ENCODE measurements at places on chromosomes 3 and 15.
A peak's percentile ranks its signal among the peaks of the same experiment; 100 is the strongest.

DNA sequence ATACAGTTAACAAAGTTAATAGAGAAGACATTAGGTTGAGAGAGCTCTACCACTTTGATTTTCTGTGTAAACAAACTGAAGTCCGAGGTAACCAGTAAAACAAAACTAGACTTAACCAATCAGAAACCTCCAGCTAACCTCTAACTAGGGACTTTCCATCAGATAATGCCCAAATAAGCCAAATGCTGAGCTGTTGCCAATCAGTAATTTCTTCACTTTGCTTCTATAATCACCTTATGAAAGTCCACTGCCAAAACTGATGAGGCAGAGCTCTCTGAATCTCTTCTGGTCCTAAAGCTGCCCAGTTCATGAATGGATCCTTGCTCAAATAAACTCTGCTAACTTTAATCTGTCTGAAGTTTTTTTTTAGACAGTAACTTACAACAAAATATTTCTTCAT, 448.0 kb upstream of the NECTIN3 start:
- DNase-seq, result no peak

GRCh38 chr3:124229420-124229819, 237.5 kb upstream of the ROPN1 start:
- peak; percentile 15 for DNase-seq

DNA sequence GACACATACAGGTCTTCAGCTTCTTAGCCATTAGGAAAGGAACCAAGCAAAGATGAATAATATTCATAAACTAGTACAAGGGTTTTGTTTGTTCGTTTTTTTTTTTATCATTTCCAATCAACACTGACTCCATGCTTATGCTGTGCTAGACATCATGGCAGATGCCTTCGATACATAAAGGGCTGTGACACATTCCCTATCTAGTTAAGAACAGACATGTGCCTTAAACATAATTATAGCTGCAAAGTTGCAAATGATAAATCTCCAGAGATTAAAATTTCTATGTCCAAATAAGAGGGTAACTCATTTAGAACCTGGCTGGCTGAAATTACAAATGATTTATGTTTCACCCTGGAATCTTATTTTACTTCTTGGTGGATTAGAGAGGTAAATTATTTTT, 386.4 kb downstream of the LSAMP start:
- DNase-seq, result no peak

GRCh38 chr3:141368925-141369794, 856 bp downstream of the ZBTB38 start:
- no peak for DNase-seq

DNA sequence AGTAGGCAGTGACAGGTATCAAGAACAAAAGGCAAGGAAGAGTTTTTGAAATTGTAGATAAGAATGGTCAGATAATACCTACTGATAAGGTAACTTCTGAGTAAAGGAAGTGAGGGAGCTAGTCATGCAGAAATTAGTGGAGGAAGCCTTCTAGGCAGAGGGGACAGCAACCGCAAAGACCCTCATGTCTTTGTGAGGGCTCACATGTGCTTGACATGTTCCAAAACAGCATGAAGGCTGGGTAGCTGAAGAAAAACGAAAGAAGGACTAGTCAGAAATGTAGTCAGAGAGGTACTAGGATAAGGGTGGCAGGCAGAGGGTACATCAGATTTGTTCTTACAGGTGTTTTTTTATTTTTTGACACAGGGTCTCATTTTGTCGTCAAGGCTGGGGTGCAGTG, 5.3 kb downstream of the SIN3A start:
- DNase-seq, result no peak

- DNase-seq, result no peak
These were observed 52.5 kb upstream of the OTOL1 start for GRCh38 chr3:161443921-161444693.

- DNase-seq, result no peak
These were observed 166.7 kb upstream of the PRICKLE2 start for GRCh38 chr3:64392001-64392400.

DNA sequence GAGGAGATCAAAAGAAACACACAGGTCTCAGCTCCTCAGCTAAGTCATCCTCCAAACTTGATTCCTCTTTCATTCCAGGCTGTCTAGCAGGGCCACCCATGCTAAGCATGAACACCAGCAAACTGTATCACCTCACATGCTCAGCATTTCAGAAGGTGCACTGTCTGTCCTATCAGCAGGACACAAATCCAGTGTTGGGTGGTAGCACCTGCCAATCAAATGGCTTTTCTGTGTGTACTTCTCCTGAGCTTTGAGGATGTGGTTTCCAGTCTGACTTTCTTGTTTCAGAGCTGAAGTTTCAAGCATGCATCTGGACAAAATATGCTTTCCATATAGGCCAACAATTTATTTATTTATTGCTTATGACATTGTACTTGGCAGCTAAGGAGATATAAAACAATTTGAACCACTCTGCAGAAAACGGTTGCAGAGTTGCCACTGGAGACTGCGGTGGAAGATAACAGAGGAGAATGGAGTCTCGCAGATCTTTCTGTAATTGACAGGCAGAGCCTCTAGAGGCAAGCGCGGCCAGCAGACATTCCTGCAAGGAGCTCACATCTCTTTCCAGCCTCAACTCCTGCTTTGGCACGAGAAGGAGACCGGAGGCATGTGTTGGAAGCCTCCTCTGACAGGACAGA, 167.1 kb upstream of the WNT5A start:
- no peak for DNase-seq

DNA sequence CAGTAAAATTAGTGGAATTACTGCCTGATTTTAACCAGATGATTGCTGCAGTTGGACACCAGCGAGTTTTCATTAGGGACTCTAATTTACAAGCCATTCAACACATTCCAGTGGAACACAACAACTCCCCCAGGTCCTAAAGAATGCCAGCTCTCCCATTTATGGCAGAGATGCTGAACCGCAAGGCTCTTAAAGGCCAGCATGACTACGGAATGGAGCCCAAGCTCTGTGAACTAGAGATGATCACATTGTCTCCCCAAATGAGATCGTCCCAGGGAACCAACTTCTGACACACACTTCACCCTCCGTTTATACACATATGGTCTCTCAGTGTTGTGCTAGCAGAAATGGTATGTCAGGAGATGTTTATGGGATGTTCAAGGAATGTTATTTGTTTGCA, 446.2 kb upstream of the NR2F2 start:
- DNase-seq, result no peak

DNA sequence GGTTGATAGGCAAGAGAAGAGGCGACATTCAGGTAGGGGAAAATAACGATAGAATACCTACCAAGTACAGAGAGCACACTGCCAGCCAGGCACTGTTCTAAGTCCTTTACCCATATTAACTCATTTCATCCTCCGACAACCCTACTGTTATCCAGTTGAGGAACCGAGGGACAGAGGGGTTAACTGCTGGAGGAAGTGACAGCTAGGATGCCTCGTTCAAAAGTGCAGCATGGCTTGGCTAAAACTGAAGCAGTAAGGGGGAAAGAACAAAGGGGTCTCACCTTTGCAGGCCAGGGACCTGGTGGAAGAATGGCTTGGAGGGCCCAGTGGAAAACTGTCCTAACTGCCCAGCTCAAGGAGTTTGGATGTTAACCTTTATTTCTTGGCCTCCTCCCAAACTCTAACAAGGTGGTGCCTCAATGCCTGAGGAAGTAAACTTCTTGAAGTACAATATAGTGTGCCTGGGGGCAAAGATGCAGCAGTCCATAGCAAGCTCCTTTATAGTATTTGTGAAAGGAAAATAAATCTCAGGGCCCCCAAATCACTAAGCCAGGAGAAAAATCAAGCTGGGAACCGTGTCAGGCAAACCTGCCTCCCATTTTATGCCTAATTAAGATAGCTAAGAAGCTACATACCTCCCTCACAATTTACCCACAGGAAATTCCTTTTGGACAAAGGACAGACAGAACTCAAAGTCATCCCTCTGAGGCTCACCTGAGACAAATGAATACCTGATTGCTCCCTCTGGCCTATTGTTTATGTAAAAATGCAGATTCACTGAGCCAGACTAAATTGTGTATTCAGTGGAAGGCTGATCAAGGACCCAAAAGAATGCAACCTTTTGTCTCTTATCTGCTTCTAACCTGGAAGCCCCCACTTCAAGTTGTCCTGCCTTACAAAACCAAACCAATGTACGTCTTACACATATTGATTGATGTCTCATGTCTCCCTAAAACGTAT, 1.6 kb upstream of the ITGB5 start:
- DNase-seq, result no peak

DNA sequence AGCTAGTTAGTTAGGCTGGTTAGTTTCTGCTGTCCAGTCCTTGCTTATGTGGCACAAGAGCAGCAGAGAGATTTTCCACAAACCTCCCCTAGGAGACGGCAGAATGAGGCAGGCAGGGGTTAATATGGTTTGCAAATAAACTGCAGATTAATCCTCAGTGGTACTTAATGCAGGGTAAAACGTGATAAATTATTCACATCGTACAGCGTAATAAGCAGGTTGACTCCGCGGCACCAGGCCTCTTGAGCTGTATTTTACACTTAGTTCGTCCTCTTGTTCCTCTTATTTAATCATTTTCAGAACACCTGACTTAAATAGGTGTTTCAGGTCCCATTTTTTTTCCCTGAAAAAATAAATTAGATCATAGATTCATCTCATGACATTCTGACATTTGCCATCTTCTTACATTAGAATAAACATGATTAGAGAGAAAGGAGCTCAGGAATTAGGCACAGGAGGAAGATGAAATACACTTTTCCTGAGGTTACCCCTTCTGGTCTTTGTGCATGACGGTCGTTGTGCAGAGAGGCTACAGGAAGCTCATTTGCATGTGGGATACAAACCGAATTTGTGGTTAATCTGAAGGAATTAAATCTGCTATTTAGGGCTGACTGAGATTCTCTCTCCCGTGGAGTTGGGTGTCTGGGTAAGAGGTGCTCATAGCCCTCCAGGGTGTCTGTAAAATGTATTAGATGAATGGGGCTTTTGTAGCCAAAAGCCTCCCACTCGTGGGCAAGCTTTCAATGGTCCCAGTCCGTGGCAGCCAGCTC, 27.1 kb upstream of the VPS8 start:
- DNase-seq, result no peak

DNA sequence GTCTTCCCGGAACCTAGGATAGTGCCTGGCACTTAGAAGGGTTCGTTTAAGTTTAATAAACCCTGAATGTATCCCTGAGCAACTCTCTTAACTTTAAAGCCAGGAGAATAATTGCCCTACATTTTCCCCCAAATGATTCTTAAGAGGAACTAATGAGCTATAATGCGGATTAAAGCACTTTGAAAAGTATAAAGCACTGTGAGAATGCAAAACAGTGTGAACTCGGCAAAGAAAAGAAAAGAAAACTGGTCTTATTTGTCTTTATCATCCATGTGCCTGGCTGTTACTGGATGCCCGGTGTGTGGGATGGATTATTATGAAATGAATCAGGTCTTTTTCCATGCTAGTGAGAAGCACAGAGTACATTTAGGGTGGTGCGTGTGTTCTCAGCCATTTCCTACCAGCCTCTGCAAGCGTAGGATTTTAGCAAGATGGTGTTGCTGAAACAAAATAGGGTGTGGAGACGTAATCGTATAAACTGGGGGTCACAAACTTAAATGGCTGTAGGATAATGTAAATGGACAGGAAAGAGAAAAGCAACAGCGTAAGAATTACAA, 983 bp downstream of the KBTBD12 start:
- no peak for DNase-seq

- peak; percentile 24 for DNase-seq
These were observed 252.7 kb downstream of the SLC9A9 start for GRCh38 chr3:143595456-143596077.

GRCh38 chr15:69660114-69660513, 207.5 kb downstream of the RPLP1 start:
- DNase-seq, result no peak

DNA sequence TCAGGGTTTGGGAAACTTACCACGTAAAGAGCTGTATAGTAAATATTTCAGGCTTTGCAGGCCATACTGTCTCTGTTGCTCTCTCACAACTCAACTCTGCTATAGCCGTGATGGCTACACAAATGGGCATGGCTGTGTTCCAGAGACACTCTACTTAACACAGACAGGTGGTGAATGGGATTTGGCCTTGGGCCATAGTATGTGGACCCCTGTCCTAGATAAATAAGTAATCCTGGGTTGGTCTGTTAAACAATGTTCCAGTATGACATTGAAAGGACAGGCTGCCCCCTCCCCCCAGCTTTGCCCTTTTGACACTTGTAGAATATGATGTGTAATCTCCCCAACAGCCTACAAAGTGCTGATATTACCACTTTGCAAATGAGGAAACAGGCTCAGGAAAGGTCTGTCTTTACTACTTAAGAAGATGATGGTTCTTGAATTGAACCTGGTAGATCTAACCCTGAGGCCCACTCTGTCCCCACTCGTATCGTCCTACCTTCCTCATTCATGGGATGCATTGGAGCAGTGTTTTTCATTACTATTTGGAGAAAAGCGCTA, 38.4 kb downstream of the SLCO3A1 start:
- peak; percentile 27 for DNase-seq

DNA sequence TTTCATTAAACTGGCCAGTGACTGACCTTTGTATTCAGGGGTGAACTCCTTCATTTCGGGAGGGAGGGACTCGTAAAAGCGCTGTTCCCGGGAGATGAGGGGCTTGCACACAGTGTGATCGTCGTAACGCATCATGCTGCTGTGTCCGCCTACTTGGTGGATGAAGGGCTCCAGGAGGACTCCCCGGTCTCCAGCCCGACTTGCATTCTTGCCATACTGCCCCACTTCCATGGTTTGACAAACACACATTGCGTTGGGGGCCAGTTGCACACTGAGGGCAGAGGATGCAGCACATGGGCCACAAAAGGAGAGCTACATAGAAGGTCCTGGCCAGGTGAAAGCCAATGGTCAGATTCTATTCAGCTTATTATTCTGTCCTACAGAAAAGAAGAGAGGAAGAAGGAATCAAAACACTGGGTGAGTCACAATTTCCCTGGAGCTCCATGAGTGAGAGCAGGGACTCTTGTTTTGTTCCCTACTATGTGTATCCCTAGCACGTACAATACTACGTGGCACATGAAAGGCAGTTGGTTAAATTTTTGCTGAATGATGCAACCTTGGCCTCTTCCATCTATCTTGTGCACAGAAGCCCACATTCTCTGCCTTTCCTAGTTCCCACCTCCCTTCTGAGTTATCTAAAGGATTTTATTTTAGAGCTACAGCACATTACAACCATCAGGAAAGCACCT, 24.2 kb upstream of the GMPPB start:
- no peak for DNase-seq

- no peak for DNase-seq
These were observed 84.7 kb downstream of the NCEH1 start for GRCh38 chr3:172626021-172626640.

DNA sequence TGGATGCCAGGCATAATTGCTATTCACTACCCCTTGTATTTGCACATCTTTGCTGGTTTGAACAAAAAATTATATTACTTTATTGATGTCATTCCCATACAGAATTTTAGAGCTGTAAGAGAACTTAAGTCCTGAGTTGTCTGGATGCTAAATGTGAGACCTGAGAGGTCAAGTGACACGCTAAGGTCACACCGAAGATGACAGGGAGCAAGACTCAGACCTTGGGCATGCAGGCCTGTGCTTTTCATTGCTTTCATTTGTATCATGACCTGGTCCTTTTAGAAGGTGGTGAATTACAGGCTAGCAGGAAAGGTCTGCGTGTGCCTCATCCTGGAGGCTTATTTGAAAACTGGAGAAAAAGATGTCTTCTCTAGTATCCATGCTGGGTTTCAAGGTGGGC, 312.0 kb upstream of the RASGRP1 start:
- no peak for DNase-seq
